ENCODE measurements at places on chromosomes 5 and 9.

DNA sequence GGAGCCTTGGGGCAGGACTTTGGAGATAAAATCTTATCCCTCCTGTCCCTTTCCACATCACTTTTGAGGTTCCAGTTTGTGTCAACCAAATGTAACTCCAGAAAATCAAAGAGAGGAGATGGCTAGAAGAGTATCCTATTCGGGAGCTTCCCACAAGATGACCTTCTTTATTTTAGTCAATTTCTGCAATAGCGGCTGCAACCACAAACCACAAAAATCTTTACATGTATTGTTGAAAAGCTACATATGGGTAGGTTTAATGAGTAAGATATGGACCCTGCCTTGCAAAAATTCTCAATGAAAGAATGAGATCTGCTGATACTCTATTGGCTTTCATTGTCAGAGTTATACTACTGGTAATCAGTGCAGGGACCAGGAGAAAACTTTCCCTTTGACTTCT lies 92.2 kb upstream of the MAMDC2 start:
- DNase-seq: no peak

GRCh38 chr5:76548525-76549229 lies 74.5 kb downstream of the F2RL2 start:
- DNase-seq: no peak

- DNase-seq: no peak
Measured at GRCh38 chr9:134670042-134670525, 28.5 kb downstream of the COL5A1 start.

DNA sequence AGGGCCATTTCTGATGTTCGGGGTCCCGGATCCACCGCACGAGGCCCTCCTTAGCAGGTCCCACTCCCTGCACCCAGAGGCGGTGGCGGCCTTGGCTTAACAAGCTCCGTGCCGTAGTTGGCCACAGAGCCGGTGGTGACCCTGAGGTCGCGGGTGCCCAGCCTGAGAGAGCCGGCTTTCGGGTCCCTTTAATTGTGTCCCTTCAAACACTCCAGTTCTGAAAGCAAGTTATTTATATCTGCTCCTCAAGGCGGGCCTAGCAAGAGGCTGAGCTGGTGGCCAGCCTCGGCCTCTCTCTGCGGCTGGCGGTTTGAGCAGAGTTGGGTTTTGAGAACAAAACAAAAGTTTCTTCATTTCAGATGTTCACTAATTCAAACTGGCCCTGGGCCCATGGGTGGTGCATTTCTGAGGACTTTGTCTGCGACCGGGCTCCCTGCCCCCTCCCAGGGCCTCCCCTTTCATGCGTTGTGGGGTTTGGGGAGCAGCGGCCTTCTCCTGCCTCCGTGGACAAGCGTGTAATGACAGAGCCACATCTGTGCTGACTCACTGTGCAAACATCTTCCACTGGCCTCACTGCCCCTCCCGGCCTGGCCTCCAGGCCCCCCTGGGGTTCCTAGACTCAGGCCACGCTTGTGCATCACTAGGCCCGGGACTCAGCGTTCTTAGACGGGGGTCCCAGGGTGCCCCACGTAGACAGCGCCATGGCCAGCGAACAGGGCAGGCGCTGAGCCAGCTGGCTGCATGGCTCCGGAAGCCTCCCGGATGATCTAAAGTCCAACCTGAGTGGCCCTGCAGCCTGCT lies 49.4 kb upstream of the COL5A1 start:
- DNase-seq: no peak

DNA sequence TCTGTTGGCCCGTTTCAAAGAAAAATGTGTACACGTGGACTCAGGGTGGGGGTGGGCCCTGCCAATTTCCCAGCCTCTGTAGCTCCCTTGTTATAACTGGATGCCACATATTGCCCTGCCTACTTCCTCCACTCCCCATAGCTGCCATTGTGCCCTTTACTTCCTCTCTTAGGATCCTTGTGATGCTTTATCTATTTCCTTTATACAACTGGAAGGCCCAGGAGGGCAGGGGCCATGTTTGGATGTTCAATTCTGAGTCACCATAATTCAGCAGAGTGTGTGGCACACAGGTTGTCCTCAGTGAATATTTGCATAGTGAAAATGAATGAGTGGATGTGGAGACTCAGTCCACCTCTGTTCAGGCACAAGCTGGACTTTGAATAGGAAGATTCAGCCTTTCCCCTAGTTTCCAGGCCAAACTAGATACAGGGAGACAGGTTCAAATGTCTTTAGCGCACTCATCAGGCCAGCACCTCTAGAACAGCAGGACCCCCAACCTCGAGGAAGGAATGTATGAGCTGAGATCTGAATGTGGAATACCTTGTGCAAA lies 10.6 kb upstream of the FEM1C start:
- DNase-seq: no peak

DNA sequence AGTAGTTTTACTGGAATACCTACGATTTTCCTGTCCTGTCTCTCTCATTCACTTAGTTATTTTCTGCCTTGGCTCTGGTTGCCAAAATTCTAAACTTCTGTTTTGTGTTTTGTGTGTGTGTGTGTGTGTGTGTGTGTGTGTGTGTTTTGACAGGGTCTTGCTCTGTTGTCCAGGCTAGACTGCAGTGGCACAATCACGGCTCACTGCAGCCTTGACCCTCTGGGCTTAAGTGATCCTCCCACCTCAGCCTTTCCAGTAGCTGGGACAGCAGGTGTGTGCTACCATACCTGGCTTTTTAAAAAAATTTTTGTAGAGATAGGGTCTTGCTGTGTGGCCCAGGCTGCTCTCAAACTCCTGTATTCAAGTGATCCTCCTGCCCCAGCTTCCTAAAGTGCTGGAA lies 17.2 kb downstream of the UBE2D2 start:
- no peak for DNase-seq
